Dermis lymphatic vessel endothelial cell (primary cell): ENCODE measurements at places on chromosomes 16 and 17. TPM values are rescaled to one million over a fixed set of nuclear protein-coding genes. Genes with fewer than 3 reads are reported as not detected.

The MTHFSD gene
- total RNA-seq: 6.1 and 8.3 TPM in 2 replicates

The CENPN gene
- 16.1 and 34.2 TPM in 2 replicates for total RNA-seq

The TP53TG3B gene
- total RNA-seq: not detected in 2 replicates

The CD300LF gene
- not detected in 2 replicates for total RNA-seq

The SLC13A2 gene
- total RNA-seq: not detected in 2 replicates
